Activated CD4-positive, alpha-beta T cell treated with anti-CD3 and anti-CD28 coated beads, Interleukin-2, amount 10 ng/mL, durations not matched to agents 7 days and 5 days (primary cell): ENCODE measurements at places on chromosomes 2 and 18.

GRCh38 chr18:13377496-13377895, 158.9 kb downstream of the LDLRAD4 start:
- no peak for DNase-seq

DNA sequence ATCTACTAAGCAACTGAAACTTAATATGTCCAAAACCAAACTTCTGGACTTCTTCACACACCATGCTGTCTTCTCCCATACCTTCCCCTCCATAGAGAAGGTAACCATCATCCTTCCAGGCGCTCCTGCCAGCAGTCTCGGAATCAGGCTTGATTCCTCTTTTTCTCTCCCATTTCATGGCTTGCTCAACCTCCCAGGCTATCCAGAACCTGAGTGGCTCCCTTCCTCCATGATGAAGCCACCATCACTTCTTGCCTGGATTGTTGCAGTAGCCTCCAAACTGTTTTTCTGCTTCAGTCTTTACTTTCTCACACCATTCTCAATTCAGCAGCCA, 40.1 kb upstream of the NDUFV2 start:
- DNase-seq: no peak

DNA sequence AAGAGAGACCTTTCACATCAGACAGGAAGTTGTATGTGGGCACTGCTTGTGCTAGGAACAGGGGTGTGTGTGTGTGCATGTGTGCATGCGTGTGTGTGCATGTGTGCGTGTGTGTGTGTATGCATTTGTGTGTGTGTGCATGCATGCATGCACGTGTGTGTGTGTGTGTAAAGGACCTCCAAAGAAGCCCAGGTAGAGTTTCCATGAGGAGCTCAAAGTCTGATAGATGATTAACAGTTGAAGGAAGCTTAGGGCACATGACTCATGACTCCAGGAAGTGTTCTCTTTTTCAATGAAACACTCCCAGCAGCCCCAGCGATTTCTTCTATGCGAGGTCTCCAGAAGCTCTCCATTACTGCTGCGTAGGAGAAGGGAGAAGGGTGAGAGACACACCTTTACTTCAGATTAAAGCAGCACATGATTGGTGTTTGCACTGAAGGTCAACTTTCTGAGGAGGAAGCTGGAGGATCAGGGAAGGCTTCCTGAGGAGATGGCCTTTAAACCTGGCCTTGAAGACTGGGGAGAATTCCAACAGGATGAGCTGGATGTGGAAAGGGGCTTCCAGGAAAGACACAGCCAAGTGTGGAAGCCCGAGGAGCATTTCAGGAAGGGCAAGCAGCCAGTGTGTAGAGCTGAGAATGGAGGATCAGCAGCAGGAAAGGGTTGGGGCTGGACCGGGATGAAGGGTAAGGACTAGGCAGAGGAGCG, 77.7 kb downstream of the SMAD4 start:
- no peak for DNase-seq

GRCh38 chr2:182870227-182870626, 3.8 kb upstream of the FRZB start:
- no peak for DNase-seq
